Ovary (tissue), 10 donors: ENCODE measurements at places on chromosomes 1 and 21. TPM values are rescaled to one million over a fixed set of nuclear protein-coding genes. Genes with fewer than 3 reads are reported as not detected.

- DNase-seq = no peak
Observed at GRCh38 chr1:61397935-61398334, 315.6 kb downstream of the NFIA start.

- DNase-seq = no peak
Observed at GRCh38 chr1:234719454-234720251, 109.7 kb upstream of the IRF2BP2 start.

- DNase-seq = no peak
Observed at GRCh38 chr1:76925825-76926224, 58.5 kb downstream of the ST6GALNAC5 start.

GRCh38 chr1:157725221-157725577 lies 24.6 kb upstream of the FCRL3 start:
- no peak for DNase-seq

- no peak for DNase-seq
Observed at GRCh38 chr1:156659661-156659987, 17.6 kb downstream of the NES start.

GRCh38 chr21:45102391-45102932 lies 28.1 kb downstream of the ADARB1 start:
- DNase-seq = no peak

- no peak for DNase-seq
Observed at GRCh38 chr1:214164173-214164572, 116.8 kb upstream of the SMYD2 start.

DNA sequence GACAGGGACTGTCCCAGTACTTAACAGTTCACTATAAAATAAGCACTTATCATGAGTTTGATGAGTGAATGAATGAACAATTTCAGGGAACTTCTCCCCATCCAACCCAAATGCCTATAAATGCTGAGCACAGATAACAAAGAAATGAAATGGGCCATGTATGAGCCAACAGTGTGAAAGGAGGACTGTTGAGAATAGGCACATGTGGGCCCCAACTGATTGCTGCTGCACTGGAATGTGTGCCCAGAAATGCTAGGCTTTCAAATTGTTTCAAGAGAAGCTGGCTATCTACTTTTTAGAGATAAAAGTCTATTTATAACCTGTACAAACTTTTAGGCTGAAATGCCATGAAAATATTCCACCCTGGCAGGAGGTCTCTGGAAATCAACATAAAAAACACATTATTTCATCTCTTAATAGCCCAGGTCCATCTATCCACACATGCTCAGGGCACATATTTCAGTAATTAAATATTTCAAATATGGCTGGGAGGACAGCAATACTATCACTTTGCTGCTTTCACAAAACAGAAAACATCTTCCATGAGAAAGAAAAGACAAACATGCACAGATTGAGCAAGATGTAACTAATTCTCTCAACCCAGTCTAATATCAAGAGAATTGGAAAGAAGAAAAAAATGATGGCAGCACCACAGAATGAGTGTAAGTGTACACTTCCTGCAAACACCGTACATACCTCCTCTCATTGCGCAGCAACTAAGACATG lies 49.8 kb downstream of the COLGALT2 start:
- no peak for DNase-seq

DNA sequence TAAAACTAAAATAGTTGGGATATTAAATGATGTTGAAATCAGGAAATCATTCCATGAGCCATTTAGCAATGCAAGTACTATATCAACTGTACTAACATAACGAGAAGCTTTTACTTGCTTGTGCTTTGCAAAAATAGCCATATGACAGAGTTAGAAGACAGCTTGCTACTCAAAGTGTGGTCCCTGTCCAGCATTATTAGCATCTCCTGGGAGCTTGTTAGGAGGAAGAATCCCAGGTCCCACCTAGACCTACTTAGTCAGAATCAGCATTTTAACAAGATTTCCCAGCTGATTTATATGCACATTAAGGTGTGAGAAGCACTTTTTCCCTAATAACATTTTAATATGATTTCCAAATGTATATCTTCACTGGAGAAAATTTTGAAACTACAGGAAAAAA lies 4.7 kb downstream of the PRKACB start:
- no peak for DNase-seq

Gene GPR157
- total RNA-seq = 17.8 TPM

Gene NUP210L
- total RNA-seq = 0.07 TPM

Gene MYOG
- total RNA-seq = not detected

Gene KRTAP22-1
- total RNA-seq = not detected

DNA sequence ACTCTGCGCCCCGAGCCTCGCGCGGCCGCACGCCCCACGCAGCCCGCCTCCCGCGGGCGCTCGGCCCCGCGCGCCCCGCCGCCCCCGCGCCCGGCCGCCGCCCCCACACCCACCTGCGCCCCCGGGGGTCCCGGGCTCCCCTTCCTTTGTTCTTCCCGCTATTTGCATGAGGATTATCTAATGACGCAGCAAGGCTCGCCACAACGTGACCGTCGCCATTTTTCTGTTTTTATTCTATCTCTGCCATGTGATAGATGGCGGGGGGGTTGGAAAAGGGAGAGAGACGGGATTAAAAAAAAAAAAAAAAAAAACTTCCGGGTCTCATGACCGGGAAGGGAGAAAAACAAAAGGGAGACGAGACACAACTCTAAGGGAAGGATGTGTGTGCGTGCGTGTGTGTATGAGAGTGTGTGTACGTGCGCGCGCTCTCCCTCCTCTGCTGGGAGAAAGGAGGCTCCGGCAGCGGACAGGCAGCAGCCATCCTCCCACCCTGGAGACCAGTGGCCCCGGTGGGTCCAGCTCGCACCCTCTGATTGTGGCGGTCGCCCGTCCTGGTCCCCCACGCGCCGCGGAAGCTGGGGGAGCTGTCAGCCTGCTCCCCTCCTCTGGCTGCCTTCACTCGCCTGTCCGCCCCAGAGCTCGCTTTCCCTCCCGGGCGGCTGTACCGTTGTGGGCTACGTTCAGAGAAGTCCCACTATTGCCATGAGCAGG lies 80.4 kb upstream of the AK4 start:
- DNase-seq = peak; percentile 83
